ENCODE measurements at places on chromosomes 1 and 21. TPM values are rescaled to one million over a fixed set of nuclear protein-coding genes. Genes with fewer than 3 reads are reported as not detected.
A peak's percentile ranks its signal among the peaks of the same experiment; 100 is the strongest.

GRCh38 chr21:23684431-23684830, 1922.8 kb downstream of the MRPL39 start:
- no peak for DNase-seq

Gene FCRL5
- not detected for total RNA-seq

Gene PTPRU
- 34.3 TPM for total RNA-seq

DNA sequence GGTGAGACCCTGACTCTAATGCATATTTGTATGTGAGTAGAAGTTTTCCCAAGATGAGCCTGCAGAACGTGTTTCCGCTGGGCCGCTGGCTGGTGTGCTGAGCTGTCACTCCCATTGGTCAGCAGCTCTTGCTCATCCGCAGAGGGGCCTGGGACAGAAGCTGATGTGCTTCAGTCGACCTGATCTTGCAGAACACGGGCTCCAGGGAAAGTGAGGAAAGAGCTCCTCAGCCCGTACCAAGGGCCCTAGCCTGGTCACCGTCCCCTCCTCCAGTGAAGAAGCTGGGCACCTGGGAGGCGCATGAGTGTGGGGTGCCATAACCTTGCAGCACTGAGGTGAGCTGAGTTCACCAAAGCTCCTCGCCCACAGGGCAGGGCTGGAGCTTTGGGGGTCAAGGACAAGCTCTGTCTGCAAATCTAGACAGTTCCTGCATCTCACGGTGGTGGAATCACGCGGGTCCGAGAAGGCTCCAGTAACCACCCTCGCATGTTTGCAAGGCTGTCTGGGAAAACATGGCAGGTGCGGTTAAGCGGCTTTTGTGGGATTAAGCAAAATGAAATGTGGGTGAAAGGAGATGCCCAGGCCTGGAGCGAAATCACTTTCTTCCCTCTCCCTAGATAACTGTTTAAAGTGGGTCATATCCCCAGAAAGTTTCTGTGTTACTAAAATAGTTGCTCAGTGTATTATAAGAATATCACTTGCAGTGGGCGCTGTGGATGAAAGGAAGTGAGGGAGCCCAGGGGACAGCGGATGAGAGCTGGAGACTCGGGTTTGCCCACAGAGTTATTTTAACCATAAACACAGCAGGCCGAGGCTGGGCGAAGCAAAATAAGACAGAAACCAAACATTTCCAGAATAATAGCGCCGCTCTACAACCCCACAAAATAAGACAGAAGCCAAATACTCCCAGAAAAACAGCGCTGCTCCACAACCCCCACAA, 33.1 kb upstream of the LRRC3 start:
- no peak for DNase-seq

DNA sequence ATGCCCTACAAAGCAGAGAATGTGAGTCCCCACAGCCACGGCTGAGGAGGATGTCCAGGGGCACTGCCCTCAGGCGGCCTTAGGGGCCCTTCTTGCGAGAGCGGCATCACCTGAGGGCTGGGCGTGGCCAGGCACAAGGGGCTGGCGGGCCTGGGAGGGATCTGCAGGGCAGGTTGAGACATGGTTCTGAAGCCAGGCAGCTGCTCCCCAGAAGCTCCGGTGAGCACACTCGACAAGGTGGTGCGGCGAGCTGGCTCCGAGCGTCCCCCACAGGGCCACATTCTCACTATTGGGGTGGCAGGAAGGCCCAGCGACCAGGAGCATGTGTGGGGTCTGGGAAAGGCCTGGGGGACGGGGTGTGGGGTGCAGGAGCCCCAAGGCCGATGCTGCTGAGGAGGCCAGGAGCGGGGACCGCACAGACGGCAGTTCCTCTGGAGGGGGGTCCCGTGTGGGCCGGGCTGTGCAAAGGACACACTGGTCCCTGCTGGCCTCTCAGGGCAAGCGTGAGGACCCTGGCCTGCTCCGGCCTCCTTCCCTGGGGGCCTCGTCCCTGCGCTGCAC, 47.2 kb downstream of the MORN1 start:
- DNase-seq = no peak

Gene ALPL
- 2.2 TPM for total RNA-seq

DNA sequence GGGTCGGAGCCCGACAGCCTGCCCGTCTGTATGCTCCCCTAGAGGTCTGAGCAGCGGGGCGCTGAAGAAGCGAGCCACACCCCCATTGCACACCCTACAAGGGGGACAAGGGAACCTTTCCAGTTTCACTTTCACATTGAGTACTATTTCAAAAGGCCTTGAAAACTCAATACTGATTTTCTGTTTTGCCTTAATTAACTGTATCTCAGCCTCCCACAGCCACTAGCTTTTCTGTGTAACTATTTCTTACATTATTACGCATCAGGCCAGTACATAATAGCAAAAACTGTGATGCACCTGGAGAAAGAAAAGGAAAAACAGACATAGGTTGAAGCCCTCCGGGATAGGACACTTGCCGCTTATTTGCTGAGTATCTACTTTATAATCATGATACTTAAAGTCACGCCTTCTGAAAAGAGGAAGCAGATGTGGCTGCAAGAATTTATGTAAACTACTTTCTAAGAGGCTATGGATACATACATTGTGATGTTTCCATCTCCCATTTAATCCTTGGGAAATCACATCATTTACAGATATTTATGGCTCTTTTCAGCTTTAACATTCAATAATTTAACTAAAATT, 1719.5 kb downstream of the MRPL39 start:
- DNase-seq = no peak

DNA sequence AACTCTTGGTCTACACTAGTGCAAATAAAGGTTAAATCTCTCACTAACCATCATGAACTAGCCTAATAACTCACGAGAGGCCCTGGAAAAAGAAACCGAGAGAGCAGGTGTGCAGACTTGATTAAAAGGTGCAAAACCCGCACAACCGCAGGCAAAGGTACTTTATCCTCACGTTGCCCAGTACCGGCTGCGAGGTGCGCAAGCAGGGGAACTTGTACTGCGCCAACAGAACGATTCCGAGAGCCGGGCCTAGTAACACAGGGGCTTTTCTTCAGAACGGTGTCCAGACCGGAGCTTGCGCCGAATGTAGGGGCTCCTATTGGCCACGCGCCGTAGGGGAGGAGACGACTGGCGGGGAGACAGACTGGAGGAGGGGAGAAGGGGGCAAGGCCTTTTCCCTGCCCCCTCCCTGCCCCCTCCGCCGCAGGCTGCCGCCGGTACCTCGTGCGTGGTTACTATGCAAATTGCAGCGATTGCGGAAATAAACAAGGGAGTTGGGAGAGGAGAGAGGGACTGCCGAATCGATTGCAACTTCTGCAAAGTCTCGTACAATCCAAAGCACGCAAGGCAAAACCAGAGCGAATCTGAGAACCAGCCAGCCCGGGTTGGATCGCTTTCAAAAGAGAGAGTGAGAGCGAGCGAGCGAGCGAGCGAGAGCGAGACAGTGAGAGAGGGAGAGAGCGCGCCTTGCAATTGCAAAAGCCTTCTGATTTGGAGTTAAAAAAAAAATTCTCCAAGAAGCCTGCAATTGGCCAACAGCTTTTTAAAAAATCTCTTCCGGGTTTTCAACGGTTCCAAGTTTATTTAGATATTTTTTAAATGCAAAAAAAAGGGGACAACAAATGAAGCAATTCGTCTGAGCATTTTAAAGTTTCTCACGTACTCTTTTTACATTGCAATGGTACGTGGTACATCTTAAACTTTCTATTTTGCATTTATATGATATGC, 5.4 kb upstream of the NFIA start:
- peak; percentile 92 for DNase-seq

Data from hepatocyte (in vitro differentiated cells).